ENCODE measurements at places on chromosomes 6 and 20.

- no peak for DNase-seq
Observed at GRCh38 chr6:115704028-115704427, 356.7 kb downstream of the FRK start.

GRCh38 chr6:1952740-1953360, 292.6 kb downstream of the GMDS start:
- peak; percentile 4 for DNase-seq

- DNase-seq, result no peak
Observed at GRCh38 chr20:4112481-4113421, 97.4 kb upstream of the RNF24 start.

- DNase-seq, result no peak
Observed at GRCh38 chr6:16966791-16967469, 134.9 kb upstream of the STMND1 start.

DNA sequence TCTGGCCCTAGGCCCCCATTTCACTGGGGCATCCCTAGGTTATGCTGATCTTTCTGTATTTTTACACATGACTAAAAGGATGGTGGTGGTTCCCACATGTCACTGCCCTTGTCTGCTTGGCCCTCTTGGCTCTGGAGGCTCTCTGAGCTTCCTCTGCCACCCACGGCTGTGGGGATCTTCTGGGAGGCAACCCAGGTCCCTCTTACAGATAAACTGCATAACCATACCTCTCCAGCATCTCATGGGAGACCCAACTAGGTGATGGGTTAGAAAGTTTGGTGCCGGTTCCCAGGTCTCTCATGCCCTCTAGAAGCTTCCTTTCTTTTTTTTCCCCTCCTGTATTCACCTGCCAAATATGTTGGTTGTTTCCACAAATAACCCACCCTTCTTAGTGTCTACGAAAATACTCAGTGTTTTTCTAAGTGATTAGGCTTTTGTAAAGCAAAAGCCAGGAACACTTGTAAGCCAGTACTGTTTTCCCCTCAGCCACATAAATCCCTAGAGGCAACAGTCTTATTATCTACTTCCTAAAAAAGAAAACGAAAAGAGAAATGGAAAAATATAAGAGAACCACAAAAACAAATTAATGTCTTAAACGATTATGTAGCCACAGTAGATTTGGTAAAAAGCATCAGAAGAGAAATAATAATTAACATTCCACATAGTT, 71.7 kb upstream of the SMLR1 start:
- DNase-seq, result no peak

GRCh38 chr6:55260181-55260580, 67.1 kb upstream of the GFRAL start:
- DNase-seq, result peak; percentile 34

- DNase-seq, result no peak
Observed at GRCh38 chr6:136740050-136740974, 52.0 kb downstream of the MAP3K5 start.

GRCh38 chr6:46772762-46773161, 20.4 kb upstream of the MEP1A start:
- DNase-seq, result no peak

DNA sequence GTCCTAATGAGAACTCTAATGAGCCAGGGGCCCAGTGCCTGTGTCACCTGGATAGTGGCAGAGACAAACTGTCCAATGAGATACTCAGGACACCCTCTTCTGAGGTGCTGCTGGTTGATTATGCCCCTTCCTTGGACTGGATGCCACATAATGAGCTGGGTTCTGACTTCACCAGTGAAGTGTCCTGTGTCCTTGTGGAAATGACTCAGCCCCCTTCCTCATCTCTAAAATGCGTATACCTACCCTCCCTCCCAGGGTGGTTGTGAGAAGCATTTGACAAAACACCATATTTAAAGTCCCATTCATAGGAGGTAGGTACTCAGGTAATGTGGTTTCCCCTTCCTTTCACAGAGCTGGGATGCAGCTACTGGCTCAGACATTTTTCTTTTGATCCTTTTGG, 28.4 kb upstream of the RNF24 start:
- DNase-seq, result no peak

DNA sequence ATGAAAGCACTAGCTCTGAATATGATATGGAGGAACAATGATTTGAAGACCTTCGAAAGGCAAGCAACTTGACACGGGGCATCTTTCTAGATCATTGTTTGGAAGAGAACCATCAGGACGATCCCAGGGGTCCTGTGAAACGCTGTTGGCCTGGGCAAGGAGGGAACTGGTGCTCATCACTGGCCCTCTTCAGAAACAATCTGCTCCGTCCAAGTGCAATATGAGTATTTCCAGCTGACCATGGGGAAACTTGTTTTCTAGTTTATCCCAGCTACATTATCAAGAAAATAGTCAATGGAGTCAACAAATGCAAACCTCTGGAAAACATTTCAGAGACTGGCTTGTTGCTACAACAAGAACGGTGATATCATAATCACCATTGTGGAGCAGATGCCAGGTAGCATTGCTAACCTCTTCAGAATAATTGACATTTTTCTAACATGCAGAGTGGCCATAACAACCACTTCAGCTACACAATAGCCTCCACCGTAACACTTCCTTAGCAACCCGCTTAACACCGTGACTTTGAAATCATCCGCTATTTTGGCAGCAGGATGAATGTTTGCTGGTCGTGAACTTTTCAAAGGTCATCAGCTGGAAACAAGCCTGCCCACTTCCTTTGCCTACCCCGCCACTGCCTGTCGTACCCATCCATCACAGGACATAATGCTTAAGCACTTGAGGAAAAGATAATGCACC, 112.0 kb upstream of the PDE10A start:
- peak; percentile 4 for DNase-seq

DNA sequence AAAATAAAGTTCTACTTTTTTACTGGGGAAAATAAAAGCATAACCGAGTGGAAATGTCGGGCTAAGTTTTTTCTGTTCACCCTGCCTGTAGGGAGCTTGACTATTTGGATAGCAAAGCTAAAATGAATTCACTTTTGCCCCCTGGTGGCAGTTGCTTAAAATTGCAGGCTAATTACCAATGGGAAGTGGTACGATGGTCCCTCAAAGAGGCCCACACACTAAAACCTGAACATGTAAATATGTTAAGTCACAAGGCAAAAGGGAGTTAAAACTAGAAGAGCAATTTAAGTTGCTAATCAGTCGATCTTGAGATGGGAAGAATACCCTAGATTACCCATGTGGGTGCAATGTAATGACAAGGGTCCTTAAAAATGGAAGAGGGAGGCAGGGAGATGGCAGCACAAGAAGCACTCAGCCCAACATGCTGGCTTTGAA, 916 bp upstream of the SUN5 start:
- DNase-seq, result no peak

- no peak for DNase-seq
Observed at GRCh38 chr20:5786930-5787795, 37.0 kb downstream of the SHLD1 start.

Measured in SW480 (cell line).